ENCODE measurements at places on chromosomes 6 and 20.

GRCh38 chr20:33351696-33352095, 49.6 kb downstream of the CDK5RAP1 start:
- no peak for DNase-seq

DNA sequence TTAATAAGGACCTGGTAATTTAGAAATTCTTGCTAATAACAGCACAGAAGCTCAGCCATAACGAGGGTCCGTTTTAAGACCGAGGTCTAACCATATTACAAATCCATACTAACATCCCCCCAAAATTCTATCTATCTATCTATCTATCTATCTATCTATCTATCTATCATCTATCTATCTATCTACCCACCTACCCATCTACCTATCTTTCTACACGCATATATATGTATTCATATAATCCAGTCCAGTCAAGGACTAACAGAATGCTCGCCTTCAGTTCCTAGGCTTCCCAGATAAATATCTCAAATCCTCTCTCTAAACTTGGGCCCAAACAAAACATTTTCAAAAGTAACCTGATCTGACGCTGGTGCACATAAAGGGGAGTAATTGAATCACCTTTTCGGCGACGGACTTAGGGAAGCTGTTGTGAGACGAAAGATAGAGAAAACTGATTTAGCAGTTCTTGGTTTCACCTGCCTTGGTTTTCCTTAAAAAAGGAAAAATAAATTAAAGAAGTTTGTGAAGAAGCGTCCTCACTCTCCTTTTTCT, 14.5 kb downstream of the HMGN4 start:
- DNase-seq: no peak

DNA sequence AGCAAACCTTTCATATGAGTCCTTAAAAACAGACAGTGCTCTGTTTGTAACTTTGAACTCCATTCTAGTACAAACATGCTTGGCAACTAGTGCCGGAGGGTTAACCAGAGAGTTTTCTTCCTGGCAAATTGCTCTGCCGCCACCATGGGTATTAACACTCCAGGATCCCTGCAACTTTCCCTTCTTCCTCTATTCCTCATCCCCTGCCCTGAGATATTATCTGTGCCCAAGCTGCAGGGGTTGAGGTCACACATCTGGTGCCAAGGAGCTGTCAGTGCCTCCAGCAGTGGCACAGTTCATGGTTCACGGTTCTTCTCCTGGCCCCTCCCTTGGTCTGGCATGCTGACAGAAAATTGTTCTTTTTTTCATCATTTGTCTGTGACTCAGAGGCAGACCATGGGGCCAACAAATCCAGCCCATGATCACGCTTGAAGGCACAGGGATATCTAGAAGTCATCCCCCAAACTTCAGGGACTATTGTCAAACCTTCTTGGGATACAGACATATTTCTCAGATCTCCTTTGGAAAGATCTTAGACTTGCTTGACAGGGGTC, 77.5 kb downstream of the ATXN1 start:
- DNase-seq: no peak

DNA sequence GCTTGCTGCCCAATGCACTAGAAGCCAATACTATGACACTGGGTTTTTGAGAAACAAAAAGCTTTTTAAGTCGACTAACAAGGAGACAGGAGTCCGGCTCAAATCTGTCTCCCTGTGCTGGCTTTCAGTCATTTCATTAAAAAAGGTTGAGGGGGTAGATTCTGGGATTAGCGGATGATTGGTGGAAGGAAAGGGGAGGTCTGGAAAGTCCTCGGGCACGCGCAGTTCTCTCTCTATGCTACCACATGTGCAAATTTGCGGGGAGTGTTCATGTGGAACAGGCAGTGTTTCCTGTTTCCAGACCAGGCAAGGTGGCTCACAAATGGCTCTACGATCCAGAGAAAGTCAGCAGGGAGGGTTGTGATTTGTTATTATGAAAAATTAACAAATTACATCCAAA, 89.1 kb upstream of the TOX2 start:
- no peak for DNase-seq

- DNase-seq: no peak
These were observed 11.8 kb upstream of the HIVEP2 start for GRCh38 chr6:142956726-142957125.

DNA sequence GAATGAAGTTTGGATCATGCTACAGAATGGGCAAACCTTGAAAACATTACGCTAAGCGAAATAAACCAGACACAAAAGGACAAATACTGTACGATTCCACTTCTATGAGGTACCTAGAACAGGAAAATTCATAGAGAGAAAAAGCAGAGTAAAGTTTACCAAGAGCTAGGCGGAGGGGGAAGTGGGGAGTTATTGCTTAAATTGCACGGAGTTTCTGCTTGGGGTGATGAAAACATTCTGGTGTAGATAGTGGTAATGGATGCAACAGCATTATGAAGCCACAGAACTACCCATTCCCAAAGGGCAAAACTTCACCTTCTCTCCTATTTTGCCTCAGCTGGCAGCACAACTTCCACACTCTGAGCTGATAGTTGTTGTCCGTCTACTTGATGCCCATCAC, 6.4 kb upstream of the PDYN start:
- DNase-seq: no peak

DNA sequence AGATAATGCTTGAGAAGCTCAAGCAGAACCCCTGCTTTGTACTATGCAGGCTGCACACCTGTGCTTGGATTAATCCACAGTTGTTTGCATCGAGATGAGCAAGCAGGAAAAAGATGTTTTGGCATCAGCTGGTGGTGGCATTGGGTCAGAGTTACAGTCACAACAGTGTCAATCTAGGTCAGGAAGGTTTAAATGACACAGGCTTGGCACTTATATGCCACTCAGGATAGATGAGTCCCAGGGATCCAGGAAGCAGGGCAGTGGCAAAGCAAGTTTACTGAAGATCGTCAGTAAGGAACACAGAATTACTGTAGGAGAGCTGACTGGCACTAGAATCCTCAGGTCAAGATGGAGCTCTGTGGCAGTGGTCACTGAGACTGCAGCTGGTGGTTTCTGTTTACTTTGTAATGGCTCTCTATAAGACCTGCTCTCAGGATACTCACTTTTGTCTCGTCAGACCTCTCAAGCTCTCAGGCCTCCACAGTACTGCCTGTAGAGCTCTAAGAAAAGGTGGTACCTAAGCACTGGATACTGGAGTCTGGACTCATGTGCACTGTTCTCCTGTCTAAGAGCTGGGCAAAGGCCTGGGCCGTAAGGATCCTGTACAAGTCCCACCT, 110.1 kb upstream of the HS3ST5 start:
- DNase-seq: no peak

DNA sequence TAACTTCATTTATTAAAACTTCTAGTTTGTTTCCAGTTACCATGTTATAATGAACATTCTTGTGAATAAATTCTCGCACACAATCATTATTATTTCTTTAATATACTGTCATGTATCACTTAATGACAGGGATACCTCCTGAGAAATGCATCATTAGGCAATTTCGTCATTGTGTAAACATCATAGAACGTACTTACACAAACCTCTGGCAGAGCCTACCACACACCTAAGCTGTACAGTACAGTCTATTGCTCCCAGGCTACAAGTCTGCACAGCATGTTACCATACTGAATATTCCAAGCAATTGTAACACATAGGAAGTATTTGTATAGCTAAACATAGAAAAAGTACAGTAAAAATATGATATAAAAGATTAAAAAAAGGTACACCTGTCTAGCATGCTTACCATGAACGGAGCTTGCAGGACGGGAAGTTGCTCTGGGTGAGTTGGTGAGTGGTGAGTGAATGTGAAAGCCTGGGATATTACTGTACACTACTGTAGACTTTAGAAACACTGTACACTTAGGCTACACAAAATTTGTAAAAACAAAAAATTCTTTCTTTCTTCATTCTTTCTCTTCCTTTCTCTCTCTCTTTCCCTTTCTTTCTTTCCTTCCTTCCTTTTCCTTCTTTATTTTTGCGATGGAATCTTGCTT, 268.2 kb upstream of the SOX4 start:
- DNase-seq: no peak

- DNase-seq: no peak
These were observed 103.7 kb upstream of the NT5E start for GRCh38 chr6:85346196-85346595.

GRCh38 chr6:167350275-167350696, 25.4 kb downstream of the TTLL2 start:
- DNase-seq: no peak

DNA sequence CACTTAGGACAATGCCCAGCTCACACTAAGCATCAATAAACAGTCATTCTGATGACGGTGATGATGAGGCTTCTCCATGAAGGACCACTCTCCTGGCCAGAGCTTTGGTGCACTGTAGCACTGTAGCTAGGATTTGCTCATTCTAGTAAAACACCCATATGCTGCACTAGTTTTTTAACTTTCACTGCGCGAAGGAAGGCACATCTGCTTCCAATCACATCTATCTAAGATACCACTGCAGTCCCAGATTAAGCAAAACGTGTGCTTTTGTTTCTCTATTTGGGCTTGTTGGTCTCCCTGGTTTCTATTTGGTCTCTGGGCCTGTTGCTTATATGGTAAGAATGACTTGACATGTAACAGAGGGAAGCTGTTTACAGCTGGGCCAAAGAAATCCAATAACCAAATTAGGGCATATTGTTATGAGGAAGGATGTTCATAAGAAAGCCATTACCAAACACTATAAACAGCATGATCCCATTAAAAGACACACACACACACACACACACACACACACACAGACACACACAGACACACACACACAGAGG, 62.4 kb downstream of the FAM229B start:
- DNase-seq: no peak

GRCh38 chr6:75612434-75612833, 10.8 kb downstream of the SENP6 start:
- DNase-seq: no peak

- DNase-seq: peak; percentile 52
These were observed 38.4 kb downstream of the HS3ST5 start for GRCh38 chr6:114304304-114304887.

DNA sequence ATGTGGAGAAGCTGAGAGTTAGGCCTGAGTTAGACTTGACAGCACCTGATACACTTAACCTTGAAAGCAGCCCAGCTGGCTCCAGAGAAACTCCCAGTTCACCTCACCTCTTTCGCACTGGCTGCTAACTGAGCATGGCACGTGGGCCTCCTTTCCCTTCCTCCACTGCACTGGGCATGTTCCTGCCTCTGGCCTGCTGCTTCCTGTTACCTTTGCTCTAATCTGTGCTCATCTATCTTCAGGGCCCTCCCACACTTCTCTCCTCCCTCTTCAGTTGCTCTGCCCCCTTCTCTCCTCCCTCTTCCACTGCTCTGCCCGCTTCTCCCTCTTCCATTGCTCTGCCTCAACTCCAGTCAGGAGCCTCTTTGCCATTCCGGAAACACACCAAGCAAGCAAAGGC, 13.7 kb upstream of the UBE2V1 start:
- no peak for DNase-seq

DNA sequence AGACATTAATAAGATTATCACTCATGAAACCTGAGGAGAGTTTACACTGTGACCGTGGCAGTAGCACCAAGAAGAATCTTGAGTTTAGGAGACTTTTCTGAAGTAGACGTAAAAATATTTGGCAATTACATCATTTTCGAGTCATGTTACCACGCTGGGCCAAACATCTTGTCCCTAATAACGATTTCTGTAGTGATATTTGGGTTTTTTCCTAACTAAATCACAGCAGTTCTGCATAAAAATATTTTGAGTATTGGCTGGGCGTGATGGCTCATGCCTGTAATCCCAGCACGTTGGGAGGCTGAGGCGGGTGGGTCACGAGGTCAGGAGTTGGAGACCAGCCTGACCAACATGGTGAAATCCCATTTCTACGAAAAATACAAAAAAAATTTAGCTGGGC, 262.4 kb downstream of the PHF3 start:
- no peak for DNase-seq

DNA sequence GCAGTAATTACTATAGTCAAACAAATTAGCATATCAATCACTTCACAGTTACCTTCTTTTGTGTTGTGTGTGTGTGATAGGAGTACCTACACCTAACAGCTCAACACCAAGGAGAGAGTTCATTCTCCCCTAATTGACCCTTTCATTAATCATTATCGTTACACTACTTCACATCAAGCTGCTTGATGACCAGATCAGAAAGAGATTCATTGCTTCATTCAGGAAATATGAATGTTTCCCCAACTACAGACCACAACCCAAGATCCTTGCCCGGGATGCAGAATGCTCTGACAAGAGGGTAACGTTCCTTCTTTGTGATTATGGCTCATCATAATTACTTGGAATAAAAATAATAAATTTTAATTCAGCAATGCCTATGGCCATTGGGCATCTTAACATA, 132.7 kb downstream of the PKHD1 start:
- DNase-seq: no peak

DNA sequence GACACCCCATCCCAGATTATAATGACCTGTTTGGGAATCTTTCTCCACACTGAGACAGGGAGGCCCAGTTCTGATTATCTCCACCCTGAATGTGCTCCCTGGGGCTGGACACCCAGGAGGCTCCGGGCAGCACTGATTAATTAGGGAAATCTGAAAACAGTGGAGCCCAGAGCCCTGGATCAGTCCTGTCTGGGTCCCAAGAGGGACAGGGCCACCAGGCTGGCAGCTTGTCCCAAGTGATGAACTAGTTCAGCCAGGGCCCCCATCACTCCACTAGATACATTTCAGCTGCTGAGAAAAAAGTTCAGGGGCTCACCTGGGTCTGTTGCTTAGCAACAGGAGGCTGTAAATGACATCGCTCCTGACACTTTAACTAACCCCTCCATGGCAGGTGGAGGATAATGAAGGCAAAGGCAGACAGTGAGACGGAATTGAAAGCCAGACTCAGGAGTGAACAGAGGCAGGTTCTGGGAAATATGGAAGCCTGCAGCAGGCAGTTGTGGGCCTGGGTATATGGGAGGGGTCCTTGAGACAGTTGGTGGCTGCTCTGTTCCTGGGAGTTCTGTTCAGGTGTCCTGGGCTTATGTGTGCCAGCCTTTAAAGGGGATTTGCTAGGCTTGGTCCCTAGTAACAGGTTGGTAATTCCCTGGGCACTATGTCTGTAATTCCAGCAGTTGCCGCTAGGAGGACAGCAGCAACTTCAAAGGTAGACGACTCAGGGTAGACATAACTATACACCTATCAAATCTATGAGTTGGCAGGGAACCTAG, 78.3 kb upstream of the CTNNBL1 start:
- no peak for DNase-seq

GRCh38 chr20:53040693-53041589, 68.8 kb downstream of the TSHZ2 start:
- DNase-seq: peak; percentile 2

- no peak for DNase-seq
These were observed 2.1 kb upstream of the IP6K3 start for GRCh38 chr6:33748841-33749240.

- no peak for DNase-seq
These were observed 226.0 kb downstream of the BMP7 start for GRCh38 chr20:57040466-57040865.

Data from pons (tissue), 1 donor.